Stimulated activated CD8-positive, alpha-beta memory T cell treated with anti-CD3 and anti-CD28 coated beads, Interleukin-7, amount 100 ng/mL, for 48 hours (primary cell): ENCODE measurements at places on chromosomes 1 and 21.

GRCh38 chr1:17732475-17732874 lies 22.7 kb upstream of the ACTL8 start:
- no peak for DNase-seq

- no peak for DNase-seq
Measured at GRCh38 chr1:62064829-62065407, 129.7 kb upstream of the L1TD1 start.

- DNase-seq, result no peak
Measured at GRCh38 chr21:44932408-44933181, 7.2 kb upstream of the SLX9 start.

DNA sequence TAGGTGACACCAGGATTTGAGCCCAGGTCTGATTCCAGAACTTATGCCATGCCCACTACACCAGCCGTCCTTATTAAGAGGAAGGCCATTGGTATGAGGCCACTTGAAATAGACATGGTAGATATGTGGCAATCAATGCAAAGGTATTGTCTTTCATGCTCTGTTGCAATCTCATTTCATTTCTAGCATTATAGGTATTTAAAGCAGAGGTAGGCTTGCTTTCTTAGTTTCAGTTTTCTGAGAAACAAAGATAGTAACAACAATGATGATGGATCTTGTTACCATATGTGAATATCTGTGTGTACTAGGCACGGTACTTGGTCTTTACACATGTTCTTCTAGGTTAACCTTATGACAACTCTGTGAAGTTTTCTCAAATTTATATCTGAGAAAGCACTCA lies 113.1 kb downstream of the FGGY start:
- no peak for DNase-seq

- no peak for DNase-seq
Measured at GRCh38 chr1:169779150-169779549, 15.6 kb downstream of the METTL18 start.

DNA sequence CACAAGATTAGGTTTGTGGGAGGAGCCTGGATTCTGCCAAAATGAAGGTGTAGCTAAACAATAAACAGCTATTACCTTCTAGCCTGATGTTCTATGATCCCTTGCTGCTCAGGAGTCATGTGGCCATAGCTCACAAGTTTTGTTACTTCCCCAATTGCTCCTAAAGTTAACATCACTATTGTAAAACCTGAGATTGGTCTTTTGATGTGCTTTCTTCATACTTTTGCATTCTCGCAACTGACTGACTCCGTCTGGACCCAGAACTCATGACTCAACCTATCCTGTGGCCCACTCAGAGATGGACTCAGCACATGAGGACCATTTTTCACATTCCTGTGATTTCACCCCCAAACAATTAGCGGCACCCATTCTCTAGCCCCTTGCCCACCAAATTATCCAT lies 69.1 kb downstream of the PTGS2 start:
- no peak for DNase-seq

GRCh38 chr1:243597383-243597782 lies 252.7 kb downstream of the AKT3 start:
- no peak for DNase-seq

DNA sequence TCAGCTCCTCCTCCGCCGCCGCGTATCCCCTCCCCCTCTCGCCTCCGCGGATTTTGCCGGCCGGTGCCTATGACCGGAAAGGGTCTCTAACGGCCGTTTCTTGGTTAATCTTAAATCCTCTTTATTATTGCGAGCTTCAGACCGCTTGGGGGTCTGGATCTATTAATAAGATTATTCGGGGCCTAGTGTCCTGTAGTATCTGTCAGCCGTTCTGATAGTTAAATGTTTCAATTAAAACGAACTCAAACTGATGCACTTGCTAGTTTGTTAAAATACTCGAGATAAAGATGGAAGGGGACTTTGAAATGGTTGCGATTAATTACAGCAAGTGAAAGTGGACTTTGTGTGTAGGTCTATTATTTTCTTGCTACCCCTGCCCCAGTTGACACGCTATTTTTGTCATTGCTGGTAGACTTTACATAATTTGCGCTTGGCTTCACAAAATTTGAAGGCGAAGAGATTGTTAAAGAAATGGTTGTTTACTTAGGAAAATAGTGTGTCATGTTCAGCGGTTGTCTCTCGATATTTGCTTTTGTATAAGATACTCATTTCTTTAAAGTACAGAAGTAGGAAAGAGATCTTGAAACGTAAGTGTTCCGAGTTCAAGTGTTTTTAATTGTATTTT lies 779 bp downstream of the SON start:
- peak; percentile 53 for DNase-seq

DNA sequence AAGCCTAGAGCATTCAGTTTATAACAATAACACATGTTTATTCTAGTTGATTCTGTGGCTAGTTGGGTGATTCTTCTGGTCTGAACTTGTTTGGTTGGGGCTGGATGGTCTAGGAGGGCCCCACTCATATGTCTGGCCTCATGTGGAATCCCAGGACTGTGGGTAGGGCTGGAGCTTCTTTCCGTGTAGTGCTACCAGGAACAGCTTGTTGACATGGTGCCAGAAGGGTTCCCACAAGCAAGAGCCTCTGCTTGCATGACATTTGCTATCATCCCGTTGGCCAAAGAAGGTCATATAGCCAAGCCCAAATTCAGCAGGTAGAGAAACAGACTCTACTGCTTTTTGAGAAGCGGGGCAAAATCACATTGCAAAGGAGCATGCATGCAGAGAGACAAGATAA lies 67.6 kb upstream of the PPP2R5A start:
- no peak for DNase-seq

DNA sequence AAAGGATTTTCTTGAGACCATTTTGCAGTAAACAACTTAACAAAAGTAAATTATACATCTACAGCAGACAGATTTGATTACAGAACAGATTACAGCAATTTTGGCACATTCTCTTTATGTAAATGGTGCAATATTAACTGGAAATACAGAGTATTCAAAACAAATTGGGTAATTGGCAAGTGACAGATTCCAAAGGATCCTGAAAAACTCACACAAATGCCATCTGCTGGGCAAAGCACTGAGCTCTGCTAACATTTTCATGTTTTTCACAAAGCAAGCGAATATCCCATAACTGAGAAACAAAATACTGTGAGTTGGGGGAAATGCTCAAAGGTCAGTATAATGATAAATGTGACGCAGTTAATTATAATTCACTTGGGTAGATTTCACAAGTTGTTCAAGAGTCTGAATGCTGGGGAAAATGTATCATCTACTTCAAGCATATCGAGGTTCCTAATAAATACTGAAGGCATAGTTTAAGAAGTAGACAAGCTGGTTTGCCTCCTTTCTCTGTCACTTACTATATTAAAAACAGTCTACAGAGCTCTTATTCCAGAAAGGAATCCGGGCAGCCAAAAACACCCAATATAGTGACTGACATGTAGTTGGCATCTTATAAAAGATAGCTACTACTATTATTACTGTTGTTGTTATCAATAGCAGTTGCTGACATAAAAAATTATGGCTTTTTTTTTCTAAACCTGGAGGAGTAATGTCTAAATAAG lies 75.8 kb upstream of the SDC3 start:
- no peak for DNase-seq

DNA sequence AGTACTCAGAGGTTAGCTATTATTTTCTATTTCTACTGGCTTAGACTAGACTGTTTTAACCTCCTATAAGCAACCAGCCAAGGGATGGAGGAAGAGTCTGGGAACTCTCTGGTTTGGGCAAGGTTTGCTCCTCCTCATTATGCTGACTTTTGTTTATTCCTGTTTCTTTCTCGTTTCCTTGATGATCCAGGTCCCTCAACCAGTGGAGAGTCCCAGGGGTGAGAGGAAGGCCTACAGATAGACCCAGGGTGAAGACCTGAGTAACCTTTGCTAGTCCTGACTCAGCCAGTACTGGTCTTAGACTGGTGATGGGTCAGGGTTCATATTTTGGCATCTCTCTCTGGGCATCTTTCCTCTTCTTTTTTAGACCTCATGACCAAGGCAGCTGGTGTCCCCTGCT lies 5.4 kb downstream of the TUFT1 start:
- DNase-seq, result no peak

GRCh38 chr1:114111731-114112641 lies 41.7 kb downstream of the SYT6 start:
- no peak for DNase-seq

DNA sequence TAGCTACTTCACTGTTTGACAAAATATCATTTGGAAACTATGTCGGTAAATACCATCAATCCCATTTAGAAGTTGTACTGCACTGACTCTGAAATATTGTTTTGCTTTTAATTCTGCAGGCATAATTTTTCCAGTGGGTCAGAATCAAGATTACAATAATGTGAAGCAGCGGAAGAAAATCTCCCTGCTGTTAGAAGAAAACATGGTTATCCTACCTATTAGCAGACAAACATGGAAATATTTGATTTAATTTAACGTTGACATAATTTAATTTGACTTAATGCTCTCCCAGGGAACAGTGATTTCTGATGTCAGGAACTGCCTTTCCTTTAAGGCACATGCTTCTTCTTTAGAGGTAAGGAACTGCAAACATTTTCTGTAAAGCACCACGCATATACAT lies 634.0 kb downstream of the LTN1 start:
- no peak for DNase-seq

GRCh38 chr1:16009030-16009460 lies 5.0 kb downstream of the SRARP start:
- DNase-seq, result peak; percentile 53

GRCh38 chr1:85502171-85502570 lies 37.2 kb upstream of the DDAH1 start:
- DNase-seq, result no peak

- DNase-seq, result no peak
Measured at GRCh38 chr1:38964140-38964548, 22.5 kb upstream of the RHBDL2 start.

GRCh38 chr1:162388615-162389014 lies 7.1 kb downstream of the C1orf226 start:
- DNase-seq, result no peak

GRCh38 chr1:111364690-111365089 lies 62.8 kb downstream of the OVGP1 start:
- DNase-seq, result no peak

GRCh38 chr1:11796036-11796828 lies 9.5 kb downstream of the MTHFR start:
- no peak for DNase-seq
